ENCODE measurements at places on chromosomes 3 and 15. TPM values are rescaled to one million over a fixed set of nuclear protein-coding genes. Genes with fewer than 3 reads are reported as not detected.
A peak's percentile ranks its signal among the peaks of the same experiment; 100 is the strongest.

DNA sequence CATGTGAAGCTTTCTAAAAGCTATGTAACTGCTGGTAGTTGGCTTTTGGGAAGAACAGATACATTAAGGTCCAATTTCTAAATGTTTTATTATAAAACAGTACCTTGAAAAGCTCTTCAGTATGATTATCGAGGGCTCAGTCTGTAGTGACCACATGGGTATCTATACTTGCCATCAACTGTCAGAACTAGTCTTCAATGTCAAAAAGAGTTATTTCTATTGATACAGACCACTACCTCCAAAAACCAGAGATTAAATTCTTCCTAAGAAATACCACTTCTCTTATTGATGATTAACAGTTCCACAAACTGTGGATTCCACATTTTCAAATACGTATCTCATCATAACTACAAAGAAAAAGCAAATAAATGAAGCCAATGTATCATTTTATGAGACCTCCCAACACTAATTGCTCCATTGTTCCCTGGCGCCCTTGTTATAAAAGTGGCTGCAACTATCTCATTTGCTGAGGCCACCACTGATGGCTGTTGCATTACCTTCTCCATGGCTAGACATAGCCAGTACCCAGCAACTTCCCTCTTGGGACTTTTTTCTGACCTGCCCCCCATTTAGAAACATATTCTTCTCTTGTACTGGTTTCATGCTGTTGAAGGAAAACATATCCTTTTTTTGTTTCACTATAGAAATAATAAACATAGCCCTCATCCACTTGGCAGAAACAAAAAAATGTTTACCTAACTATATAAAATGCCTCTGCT lies 33.9 kb upstream of the MBNL1 start:
- no peak for DNase-seq

- DNase-seq, result peak; percentile 86
Observed at GRCh38 chr3:18153571-18154173, 271.5 kb downstream of the SATB1 start.

The ZIC1 gene
- not detected for total RNA-seq

- peak; percentile 35 for DNase-seq
Observed at GRCh38 chr3:193783166-193783896, 190.3 kb downstream of the OPA1 start.

The CYP8B1 gene
- total RNA-seq, result not detected

Measured in HT-29 (cell line).